Foreskin keratinocyte (primary cell): ENCODE measurements at places on chromosomes 4 and X.

DNA sequence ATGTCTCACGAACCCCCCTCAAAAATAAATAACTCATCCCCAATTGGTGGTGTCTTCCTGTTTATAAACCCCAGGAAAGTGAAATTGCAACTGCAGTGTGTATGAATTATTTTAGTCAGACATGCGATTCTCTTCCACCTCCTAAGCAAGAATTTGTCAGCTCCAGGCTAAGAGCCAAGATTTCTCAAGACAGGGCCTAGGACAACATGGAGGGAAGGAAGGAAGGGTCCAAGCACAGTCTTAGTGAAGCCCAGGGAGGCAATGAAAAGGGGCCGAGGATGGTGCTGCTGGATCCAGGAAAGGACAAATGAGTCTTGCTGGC, 20.0 kb downstream of the SH3KBP1 start:
- DNase-seq, result no peak

DNA sequence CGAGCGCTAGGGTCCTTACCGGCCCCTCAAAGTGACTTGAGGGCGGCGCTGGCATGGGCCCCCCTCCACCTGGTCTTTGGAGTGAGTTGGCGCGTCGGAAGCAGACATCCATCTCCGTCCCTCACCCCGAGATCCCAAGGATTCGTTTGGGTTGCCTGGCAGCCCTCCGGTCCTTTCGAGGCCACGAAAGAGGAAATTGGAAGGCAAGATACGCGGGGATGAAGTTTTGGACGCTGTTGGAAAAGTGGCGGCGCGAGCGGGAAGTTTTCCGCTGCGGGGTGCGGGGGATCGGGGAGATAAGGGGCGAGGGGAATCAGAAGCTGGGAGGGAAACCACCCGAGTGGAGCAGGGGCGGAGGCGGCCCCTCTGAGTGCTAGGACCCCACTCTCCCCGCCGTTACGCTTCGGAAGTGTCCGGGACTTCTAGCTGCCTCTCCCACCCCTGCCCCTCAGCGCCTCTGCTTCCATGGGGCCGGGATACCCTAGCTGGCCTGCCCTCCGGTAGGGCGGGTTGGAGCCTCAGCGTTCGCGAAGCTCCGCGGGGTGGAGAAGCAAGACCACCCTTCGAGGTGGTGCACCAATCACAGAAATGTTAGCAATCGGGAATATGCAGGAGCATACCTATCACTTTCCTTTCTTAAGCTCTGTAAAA, 57.8 kb downstream of the FRMPD3 start:
- no peak for DNase-seq

GRCh38 chrX:146173742-146174141, 356.1 kb downstream of the SLITRK2 start:
- no peak for DNase-seq

DNA sequence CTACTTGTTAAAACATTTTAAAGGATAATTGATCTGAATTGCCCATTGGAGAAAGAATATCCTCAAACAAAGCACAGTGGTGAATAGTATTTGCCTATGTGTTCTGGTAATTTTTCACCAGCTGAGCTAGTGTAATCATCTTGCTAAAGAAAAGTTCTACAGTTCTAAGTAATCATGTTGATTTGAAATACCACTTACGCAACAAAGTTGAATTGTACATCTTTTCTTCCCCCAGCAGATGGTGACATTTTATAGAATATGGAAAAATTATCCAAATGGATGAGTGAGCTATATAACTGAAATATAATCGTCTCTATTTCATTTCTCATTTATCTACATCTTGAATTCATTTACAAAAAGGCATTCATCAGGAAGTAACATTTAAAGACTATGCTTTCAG, 9.7 kb upstream of the ZNF674 start:
- DNase-seq, result no peak

- no peak for DNase-seq
Measured at GRCh38 chrX:8484360-8484949, 19.8 kb downstream of the VCX3B start.
